ENCODE measurements at places on chromosomes 2 and 18.

DNA sequence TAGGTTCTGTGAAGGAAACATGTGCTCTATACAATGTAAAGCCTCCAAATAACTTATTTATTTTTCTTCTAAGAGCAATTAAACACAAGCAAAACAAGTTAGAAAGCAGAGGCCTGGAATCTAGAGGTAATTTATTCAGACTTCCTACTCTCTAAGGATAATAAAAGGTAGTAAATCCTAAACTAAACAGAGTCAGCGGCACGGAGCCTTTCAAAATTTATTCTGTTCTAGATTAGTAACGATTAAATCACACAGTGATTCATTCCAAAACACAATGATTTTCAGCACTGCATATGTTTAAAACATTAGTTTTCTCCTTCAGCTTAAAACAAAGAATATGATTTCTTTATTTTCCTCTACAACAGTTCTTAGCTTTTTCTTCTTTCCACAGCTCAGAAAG, 160.9 kb downstream of the FBXO15 start:
- DNase-seq, result no peak

- DNase-seq, result no peak
These were observed at the start of gene UGT1A7 for GRCh38 chr2:233681521-233682099. Gene UGT1A7, plus strand, starts transcription at chr2:233681901. Its CDS starts 37 bp downstream, at chr2:233681938.

DNA sequence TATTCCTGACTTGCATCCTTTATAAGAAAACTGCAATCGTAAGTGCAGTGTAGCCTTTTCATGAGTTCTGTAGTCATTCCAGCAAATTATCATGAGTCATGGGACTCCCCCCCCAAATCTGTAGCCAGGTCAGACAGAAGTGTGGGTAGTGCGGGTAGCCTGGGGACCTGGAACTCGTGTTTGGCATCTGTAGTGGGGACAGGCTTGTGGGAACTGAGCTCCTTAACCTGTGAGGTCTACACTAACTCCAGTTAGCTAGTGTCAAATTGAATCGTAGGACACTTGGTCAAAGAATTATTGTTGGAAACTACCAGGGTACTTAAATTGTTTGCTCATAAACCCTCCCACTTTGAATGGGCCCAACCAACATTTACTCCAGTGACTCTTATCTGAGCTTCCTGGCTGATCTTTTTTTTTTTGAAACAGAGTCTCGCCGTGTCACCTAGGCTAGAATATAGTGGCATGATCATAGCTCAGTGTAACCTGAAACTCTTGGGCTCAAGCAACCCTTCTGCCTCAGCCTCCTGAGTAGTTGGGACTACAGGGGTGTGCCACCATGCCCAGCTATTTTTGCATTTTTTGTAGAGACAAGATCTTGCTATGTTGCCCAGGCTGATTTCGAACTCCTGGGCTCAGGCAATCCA, 12.4 kb downstream of the PFN4 start:
- DNase-seq, result no peak

GRCh38 chr18:11324956-11325882, 175.8 kb upstream of the PIEZO2 start:
- peak; percentile 5 for DNase-seq

DNA sequence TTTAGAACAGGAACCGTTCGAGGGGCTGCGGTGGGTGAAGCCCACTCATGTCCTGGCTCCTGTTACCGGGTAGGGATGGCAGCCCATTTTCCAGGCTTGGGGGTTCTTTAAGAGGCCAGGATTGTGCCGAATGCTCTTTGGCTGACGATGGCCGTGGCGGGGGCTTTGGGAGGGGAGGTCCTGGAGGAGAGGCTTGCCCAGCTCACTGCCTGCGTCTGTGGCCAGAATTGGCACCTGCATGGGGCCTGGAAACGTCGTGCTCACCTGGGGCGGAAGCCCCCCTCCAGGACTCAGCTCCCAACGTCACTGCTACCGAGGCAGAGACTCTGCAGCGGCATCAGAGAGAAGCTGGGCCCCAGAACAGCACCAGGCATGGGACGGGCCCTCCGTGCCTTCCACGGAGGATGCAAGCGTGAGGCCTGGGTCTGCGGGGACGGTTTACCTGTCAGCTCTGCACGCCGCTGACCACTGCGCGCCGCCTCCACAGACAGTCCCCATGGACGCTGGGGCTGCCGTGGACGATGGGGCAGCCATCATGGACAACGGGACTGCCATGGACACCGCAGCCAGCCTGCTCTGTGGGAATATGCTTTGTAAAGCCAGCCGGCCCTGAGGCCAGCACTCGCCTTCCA, 82.9 kb downstream of the NFATC1 start:
- DNase-seq, result no peak

DNA sequence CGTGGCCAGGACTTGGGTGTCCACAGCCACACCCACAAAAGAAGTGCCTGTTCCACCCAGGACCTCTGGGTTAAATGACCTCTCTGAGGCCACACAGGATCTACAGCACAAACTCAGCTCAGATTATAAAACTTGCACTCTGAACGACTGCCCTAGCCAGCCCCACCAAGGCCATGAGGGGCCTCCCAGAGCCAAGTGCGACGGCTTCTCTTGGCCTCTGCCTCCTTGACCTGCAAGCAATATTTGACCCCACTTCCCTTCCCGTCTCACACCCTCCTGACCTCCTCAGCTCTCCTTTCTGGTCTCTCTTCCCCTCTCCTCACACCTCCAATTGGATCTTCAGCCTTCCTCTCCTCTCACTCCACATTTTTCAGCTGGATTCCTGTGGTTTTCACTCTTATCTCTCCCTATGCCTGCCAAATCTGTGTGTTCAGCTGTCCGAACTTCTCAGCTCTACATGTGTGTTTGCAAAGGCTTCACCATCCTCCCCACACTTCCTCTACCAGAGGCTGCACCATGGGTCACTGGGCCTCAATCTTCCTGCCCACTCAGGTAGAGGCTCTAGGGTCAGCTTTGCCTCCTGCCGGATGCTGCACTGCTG, 25.3 kb upstream of the STEAP3 start:
- DNase-seq, result no peak

GRCh38 chr2:10901160-10901939, 10.4 kb upstream of the KCNF1 start:
- no peak for DNase-seq

- no peak for DNase-seq
These were observed 773.9 kb upstream of the LRATD1 start for GRCh38 chr2:13858626-13859025.

DNA sequence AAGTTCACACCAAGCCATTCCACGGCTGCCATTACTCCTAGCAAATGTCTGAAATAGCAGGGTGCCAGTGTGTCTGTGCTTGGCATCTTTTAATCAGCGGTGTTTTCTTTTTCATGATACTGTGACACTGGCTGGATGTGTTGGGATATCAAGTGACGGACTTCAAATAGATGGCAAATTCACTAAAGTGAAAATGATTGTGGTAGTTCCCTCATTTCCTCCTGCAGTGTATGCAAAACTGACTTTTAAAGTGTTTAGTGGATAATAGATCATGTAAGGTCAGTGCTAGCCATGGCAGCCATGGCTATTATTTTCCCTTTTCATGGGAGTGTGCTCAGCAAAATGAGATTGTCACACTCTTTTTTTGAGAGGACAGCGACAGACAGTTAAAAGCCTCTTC, 261.5 kb upstream of the SIX3 start:
- no peak for DNase-seq

DNA sequence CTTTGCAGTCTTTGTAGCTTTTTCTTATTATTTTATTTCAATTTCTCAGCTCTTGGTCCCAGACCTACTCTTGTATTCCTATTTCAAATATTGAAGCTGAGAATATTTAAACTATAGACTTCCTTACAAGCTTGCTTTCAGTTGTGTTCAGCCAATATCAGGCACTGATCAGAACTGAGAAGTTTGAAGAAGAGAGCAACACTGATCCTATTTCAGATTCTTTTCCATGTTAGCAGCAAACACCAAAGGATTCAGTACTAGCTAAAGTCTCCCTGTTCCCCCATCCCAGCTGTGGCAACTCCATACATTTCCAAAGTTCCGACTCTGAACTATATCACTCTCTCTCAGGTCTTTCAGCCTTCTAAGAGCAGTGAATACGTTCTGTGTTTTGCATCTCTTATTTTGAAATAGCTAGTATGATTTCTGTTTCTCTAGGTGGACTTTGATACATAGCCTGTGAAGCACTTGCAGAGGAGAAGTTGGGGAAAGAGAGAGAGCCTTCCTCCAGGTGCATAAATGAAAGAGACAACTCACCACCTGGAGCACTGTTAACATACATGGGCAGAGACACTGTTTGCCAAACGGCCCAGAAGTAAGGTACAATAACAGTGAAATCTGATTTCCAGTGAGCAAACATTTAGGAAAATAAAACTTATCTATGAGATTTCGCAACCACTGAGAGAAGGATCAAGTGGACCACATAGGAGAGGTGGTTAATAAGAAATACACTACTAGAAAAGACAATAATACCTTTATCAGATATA, 135.0 kb upstream of the ZNF804A start:
- no peak for DNase-seq

GRCh38 chr2:233473878-233474277, 92.7 kb downstream of the USP40 start:
- DNase-seq, result no peak

- no peak for DNase-seq
These were observed 462.5 kb upstream of the HS6ST1 start for GRCh38 chr2:128781166-128781565.

DNA sequence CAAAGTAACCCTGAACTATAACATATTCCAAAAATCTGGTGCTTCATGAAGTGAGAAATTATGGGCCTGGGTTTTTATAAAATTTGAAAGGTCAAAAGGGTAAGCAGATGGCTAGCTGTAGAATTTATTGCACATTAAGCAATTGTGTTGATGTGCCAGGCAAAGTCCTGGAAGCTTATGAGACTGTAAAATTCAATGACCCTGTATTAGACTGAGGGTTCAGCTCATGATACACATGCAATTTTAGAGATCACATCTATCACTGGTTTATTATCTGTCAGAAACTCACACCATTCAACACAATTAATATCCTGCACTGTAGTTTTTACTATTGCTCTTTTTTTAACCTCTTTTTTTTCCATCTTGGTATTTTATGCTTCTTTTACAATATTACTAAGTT, 1162.6 kb upstream of the SLC39A10 start:
- no peak for DNase-seq

DNA sequence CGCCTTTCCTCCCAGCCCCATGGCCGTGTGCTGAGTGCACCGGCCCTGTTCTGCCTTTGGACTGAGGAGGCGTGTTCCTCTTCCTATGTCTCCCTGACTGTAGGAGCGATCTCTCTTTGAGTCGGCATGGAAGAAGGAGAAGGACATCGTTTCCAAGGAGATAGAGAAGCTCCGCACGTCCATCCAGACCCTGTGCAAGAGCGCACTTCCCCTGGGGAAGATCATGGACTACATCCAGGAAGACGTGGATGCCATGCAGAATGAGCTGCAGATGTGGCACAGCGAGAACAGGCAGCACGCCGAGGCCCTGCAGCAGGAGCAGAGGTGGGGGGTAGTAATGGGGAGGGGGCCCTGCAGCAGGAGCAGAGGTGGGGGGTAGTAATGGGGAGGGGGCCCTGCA, 29.4 kb upstream of the ASB1 start:
- no peak for DNase-seq

DNA sequence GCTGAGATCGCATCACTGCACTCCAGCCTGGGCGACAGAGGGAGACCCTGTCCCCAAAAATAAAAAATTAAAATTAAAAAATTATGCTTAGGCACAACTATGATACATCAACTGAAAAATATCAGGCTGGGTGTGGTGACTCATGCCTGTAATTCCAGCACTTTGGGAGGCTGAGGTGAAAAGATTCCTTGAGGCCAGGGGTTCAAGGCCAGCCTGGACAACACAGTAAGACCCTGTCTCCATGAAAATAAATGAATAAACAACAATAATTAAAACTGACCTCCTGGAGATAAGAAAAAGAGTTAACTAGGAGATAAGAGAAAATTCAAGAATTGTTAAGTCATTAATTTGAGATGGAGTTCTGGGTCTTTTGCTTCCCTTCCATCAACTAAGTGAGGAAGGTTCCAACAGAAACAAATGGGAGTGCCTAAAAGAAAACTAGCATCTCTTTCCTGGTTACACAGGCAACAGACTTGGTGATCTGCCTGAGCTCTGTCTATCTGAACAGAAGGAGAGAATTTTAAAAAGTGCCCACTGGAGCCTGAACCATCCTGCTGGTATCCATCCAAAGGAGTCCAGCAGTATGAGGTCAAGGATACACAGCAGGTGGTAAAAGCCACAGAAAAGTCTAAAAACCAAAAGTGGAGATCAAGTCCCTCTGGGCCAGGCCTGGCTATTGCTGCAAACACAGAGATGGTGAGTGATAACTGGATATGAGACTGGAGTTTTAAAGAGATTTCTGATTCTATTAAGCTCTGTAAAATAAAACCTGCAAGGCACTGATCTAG, 8.8 kb downstream of the PPM1G start:
- DNase-seq, result no peak

- no peak for DNase-seq
These were observed 823 bp downstream of the PARD3B start for GRCh38 chr2:204545861-204546735.

GRCh38 chr2:128195435-128195984, 104.5 kb downstream of the UGGT1 start:
- DNase-seq, result no peak

DNA sequence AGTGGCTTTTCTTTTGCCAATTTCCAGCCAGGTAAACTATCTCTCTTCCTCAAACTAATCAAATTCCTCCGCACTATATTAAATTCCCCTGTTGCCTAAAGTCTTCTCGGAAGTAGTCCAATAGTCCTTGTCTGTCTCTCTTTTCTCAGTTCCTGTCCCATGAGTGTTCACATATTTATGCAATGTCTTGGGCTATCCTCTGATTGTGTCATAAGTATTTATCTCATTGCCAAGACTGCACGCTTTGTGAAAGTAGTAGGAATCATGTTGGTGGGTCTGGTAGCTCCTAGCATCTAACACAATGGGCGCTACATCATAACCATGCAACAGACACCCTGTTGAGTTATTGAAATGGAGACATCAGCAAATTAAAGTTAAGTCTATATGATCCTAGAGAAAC, 59.9 kb upstream of the POU3F3 start:
- no peak for DNase-seq

GRCh38 chr2:113324684-113325160, 46.0 kb upstream of the PAX8 start:
- peak; percentile 15 for DNase-seq

DNA sequence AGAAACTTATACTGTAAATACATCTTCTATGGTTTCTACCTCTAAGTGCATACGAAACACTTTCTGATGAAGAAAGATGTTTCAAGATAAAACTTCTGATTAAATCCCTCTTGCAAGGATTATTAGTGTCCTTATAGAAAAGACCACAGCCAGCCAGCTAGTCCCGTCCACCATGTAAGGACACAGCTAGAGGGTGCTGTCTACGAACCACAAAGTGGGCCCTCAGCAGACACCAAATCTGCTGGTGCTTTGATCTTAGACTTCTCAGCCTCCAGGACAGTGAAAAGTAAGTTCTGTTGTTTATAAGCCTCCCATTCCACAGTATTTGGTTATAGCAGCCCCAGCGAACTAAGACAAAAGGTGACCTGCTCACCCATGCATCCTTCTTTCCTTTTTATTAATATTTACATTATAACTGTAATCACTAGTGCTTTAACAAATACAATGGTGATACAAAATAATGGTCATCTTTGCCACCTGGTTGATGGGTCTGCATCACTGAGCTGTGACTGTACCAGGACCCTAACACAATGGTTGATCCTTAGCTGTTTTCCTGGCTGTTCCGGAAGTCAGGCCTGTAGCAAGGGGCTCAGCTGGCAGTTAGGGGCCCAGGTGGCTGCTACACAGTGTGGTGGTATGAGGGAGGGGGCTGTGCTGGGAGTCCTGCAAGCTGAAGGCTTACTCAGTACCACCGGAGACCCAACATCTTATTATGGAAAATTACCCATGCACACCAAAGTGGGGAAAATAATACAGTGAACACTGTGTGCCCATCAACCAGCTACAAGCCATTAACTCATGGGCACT, 108.5 kb upstream of the SMAD7 start:
- no peak for DNase-seq

GRCh38 chr2:177633111-177633510, 240.5 kb downstream of the AGPS start:
- no peak for DNase-seq

Measured in GM19239 (cell line).